ENCODE measurements at places on chromosomes 16 and 17.

DNA sequence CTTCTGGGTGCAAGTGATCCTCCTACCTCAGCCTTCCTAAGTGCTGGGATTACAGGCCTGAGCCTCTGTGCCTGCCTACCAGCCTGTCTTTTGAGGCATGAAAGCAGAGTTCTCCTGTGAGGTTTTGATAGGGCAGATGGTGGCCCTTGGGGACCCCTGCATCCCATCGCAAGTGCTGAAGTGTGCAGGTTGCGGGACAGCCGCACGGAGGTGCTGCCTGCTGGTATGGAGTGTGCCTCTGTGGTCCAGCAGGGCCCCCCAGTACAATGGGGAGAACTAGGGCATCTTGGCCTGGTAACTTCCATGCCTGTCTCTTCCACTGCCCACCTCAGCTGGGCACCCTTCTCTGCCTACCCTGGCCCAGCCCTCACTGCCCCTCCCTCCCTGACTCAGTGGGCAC lies 9.9 kb upstream of the NDRG4 start:
- DNase-seq: no peak

GRCh38 chr17:69914520-69914919 lies 160.5 kb upstream of the KCNJ16 start:
- DNase-seq: no peak

GRCh38 chr17:80719449-80719848 lies 174.8 kb downstream of the RPTOR start:
- no peak for DNase-seq

- no peak for DNase-seq
Measured at GRCh38 chr17:29982991-29983653, 41.7 kb downstream of the EFCAB5 start.

- DNase-seq: no peak
Measured at GRCh38 chr16:52383119-52383518, 163.8 kb downstream of the TOX3 start.

GRCh38 chr17:32801193-32801592 lies 75.7 kb downstream of the MYO1D start:
- DNase-seq: no peak

- peak; percentile 50 for DNase-seq
Measured at GRCh38 chr16:81752225-81752875, 26.7 kb upstream of the PLCG2 start.

DNA sequence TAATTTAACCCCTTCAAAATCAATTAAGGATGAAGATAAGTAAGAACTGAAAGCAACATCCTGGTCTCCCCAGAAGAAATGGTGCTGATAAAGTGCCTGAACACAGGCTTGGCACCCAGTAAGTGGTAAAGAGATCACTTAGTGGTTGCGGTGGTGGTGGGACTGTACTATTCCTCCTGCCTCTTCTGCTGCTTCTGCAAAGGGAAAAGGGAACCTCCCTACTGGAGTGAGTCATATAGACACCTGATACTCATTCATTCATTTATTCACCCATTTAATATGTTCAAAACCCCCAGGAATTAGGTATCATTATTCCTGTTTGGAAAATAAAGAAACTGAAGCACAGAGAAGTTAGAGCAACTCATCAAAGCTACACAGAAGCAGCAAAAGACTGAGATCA lies 60.6 kb downstream of the CDYL2 start:
- DNase-seq: no peak

DNA sequence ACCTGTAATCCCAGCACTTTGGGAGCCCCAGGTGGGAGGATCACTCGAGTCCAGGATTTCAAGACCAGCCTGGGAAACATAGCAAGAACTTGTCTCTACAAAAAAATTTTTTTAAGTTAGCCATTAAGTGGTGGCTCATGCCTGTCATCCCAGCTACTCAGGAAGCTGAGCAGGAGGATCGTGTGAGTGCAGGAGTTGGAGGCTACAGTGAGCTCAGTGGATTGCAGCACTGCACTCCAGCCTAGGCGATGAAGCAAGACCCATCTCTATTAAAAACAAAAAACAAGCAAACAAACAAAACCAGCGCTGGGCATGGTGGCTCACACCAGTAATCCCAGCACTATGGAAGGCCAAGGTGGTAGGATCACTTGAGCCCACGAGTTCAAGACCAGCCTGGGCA lies 38.0 kb downstream of the HEATR3 start:
- DNase-seq: no peak

DNA sequence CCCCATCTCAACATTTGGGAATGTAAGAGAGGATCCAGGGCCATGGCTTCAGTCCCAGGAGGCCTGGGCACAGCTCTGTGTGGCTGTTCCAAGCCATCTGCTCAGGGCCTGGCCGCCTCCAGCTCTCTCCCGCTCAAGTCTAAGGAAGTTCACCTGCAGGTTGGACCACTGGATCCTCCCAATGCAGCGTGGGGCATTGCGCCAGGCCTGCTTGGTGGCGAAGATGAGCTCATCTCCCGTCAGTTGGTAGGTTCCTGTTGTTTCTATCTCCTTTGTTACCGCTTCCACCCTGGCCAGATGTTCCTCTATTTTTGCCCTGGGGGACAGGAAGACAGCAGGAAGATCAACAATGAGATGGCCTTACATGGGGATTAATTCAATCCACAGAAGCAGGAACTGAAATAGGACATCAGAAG lies 17.5 kb downstream of the NOS2 start:
- DNase-seq: no peak

GRCh38 chr16:73095885-73096421 lies 48.0 kb upstream of the ZFHX3 start:
- DNase-seq: no peak

DNA sequence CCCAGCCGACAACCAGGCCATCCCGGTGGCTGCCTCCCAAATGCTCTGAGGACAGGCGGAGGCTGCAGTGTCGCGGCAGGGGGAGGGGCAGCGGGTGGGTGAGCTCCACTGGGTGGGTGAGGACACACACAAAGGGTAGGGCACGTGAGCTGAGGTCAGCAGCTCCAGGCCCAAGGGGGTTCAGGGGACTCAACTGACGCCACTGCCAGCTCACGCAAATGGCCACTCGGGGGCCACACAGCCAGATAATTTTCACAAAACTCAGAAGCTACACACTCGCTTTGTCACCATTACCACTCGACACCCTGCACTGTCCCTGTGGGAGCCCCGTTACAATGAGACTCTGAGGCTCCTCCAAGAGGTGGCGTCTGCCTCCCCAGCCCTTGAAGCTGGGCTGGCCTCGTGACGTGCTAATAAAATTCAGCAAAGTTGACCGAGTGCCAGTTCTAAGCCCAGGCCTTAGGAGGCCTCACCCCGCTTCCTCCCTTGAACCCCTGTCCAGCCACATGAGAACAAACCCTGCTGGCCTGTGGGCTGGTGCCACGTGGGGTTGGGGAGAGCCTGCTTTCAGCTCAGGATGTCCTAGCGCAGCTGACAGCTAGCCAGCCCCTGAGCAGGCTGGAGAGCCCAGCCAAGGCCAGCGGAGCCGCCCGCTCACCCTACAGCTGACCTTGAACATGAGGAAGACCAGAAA lies 56.9 kb downstream of the RMI2 start:
- no peak for DNase-seq

GRCh38 chr17:34318474-34318873 lies 761 bp upstream of the CCL8 start:
- peak; percentile 41 for DNase-seq

DNA sequence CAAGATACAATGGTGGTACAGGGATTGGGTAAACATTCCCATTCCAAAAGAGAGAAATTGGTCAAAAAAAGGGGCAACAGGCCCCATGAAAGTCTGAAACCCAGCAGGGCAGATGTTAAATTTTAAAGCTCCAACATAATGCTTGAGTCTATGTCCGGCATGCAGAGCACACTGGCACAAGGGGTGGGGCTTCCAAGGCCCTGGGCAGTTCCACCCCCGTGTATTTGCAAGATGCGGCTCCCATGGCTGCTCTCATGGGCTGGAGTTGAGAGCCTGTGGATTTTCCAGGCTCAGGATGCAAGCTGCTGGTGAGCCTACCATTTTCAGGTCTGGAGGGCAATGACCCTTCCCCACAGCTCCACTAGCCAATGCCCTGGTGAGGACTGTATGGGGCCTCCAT lies 27.9 kb upstream of the RAI1 start:
- DNase-seq: no peak

- no peak for DNase-seq
Measured at GRCh38 chr16:88622866-88623265, 15.5 kb upstream of the IL17C start.

- DNase-seq: no peak
Measured at GRCh38 chr17:12605222-12605621, 60.5 kb upstream of the MYOCD start.

DNA sequence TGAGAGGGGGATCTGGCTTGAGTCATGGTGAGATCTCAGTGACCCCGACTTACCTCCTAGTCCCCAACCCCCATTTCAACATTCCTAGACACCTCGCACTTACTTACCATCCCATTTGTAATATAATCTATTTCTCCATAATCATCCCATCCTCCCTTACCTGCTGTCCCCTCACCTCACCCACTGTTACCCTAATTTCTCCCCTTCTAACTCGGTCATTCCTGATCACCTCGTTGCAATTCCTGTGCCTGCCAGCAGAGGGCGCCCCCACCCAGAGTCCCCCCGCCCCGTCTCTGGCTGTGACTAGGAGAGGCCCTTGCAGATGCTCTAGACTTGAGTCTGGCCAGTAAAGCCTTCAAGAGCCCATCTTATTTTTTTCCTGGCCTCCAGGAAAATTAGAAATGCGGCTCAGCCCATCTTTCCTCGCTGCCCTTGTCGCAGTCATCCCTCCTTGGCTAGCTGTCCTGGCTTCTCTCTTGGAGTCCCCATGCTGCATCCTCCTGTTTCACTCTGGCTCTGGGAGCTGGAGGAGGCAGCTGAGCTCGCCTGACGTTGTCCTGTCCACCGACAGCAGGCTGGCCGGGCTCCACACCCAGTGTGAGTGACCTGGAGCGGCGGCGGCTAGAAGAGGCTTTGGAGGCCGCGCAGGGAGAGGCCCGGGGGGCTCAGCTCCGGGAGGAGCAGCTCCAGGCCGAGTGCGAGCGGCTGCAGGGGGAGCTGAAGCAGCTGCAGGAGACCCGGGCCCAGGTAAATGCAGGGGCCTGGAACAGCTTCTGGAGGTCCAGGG lies 5.0 kb downstream of the TBKBP1 start:
- peak; percentile 44 for DNase-seq

GRCh38 chr16:4915226-4915761 lies 21.7 kb downstream of the PPL start:
- DNase-seq: no peak

DNA sequence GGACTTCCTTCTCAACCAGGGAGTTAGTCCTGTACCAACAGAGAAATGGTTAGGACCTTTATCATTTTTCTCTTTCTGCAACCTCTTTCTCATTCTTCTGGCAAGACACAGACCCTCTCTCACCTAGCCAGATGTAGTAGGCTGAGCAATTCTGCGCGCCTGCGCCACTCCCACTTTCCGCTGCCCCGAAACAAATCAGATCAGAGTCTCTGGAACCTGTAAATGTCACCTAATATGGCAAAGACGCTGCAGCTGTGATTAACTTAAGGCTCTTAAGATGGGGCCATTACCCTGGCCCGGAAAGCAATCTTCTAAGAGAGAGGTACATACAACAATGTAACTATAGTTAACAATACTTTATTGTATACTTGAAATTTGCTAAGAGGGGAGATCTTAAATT lies 94.3 kb upstream of the ASIC2 start:
- DNase-seq: no peak

- no peak for DNase-seq
Measured at GRCh38 chr16:51535591-51535990, 384.5 kb upstream of the SALL1 start.

DNA sequence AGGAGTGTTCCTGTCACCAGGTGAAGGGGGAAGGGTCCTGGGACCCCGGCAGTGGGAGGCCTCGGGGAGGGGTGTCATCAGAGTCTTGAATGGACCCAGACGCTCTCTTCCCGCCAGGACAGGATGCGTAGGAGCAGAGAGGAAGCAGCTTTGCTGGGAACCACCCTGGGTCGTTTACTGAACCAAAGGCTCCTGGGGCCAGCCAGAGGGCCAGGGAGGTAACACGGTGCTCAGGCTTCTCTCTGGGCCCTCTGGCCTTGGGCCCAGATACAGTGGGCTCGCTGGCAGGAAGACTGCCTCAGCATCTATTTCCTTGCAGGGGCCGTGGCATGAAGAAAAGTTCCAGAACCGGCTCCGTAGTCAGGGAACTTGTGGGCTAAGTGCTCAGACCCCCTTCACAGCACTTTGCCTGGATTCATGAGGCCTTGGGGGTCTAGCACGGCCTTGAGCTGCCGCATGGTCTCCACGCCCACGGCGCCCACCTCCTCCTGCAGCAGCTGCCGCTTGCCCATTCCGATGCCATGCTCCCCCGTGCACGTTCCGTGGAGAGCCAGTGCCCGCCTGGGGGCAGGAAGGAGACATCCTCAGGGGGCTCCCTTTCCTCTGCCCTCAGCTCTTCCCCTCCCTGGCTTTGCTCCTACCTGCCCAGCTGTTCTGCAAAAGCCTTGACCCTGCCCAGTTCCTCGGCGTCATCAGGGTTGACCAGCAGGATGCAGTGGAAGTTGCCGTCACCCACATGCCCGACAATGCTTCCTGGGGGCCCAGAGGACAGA lies 4.4 kb downstream of the LDHD start:
- DNase-seq: no peak

- DNase-seq: no peak
Measured at GRCh38 chr17:13154398-13154797, 136.6 kb upstream of the ELAC2 start.

GRCh38 chr16:12815361-12815760 lies 11.7 kb upstream of the CPPED1 start:
- DNase-seq: no peak
